ENCODE measurements at places on chromosomes 12 and 14.

DNA sequence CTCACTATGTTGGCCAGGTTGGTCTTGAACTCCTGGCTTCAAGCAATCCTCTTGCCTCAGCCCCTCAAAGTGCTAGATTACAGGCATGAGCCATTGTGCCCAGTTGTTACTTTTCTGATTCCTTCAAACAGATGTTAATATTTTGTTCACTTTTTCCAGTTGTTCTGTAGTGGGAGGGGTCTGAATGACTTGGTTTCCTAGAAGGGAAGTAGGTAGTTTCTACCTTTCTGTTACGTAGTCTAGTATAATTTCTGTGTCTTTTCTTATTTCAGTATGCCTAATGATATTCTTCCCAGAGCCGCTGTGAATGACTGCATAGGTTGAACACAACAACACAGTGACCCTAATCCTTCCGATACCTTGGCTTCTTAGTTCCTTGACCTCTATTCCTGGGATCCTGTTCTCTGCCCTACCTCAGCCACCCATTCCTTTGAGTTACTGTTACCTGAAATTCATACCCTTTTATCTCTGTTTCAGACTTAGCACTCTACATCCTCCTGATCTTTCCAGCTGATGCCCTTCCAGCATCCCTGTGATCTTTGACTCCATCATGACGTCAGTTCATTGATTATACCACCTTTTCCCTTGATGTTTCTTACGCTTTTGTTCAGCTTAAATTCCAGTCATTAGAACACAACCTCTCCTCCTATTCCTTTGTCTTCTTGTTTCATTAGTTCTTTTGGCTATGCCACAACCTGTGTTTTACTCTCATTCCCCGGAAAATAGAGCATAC is 33.3 kb downstream of the RCOR1 start:
- DNase-seq: no peak

DNA sequence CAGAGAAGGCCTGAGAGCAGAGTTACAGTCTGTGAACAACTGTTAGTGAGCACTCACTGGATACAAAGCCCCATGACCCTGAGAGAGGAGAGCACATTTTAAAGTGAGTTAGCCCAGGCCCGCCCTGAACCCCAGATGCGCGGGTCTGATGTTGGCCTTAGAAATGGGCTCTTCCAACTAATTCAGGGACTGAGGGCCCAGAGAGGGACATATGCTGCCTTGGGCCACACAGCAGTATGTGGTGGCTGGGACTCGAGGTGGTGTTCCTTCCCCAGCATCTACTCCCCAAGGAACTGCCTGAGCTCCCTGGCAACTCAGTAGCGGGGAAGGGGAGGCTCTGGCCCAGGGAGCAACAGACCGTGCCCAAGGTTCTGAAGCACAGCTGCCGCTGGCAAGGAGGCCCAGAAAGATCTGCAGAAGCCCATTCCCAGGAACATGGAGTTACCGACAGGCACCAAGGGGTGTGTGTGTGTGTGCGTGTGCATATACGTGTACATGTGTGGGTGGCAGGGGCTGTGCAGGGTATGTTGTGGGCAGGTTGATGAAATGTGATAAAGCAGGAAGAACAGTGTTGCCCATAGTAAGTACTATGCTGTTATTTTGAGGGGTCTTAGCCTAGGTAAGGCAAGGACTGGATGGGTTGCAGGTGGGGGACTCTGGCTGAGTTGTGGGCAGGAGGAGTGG is 40.5 kb downstream of the KRT80 start:
- no peak for DNase-seq

DNA sequence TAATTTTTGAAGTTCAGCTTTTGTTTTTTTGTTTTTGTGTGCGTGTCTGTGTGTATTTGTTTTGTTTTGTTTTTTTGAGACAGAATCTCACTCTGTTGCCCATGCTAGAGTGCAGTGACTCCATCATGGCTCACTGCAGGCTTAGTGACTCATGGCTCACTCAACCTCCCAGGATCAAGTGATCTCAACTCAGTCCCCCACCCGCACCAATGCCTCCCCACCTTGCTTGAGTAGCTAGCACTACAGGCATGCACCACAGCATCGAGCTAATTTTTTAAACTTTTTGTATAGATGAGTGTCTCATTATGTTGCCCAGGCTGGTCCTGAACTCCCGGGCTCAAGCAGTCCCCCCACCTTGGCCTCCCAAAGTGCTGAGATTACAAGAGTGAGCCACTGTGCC is 981.4 kb downstream of the BCL11B start:
- peak; percentile 21 for DNase-seq

DNA sequence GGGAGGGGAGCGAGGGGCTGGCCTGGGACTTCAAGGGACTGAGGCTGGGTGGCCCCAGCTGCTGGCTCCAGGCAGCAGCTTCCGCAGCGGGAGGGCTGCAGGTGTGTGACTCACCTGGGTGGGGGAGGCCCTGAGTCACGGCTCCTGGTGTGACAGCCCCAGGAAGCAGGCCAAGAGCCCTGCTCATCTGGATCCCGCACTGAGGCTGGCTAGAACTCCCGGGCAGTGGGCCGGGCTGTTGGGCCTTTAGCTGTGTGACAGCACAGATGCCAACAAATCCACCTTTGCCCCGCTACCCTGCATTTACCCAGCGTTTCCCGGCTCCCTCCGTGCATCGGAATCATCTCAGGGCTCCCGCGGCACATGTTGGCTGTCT is 180.0 kb upstream of the PRMT8 start:
- no peak for DNase-seq

DNA sequence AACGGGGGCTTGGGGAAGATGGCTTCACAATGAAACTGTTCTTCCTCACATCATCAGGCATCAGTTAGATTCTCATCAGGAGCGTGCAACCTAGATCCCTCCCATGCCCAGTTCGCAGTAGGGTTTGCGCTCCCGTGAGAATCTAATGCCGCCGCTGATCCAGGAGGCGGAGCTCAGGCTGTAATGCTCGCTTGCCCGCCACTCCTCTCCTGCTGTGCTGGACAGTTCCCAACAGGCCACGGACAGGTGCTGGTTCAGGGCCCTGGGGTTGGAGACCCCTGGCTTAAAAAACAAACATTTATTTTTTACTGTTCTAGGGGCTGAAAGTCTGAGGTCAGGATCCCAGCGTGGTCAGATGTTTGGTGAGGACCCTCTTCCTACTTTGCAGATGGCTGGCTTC is 180.5 kb downstream of the FBXL14 start:
- no peak for DNase-seq

- DNase-seq: no peak
These were observed 1.8 kb upstream of the ZNF839 start for GRCh38 chr14:102317564-102318248.

DNA sequence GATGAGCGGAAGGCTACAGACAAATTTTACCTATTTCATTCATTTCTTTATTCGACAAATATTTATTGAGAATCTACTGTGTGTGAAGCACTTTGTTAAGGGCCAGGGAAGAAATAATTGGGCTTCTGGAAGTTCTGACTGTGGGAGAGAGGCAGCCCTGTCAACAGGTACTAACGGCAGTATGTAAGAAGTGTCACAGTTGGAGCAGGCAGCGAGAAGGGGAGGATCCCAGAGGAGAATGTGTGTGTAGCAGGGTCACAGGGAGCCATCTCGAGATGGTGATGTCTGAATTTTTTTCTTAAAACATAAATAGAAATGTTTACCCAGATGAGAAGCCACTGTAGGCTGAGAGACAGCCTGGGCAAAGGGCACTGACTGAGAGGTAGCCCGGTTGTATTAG is 163.3 kb upstream of the SLC38A2 start:
- DNase-seq: no peak

- DNase-seq: no peak
These were observed 96.6 kb downstream of the APAF1 start for GRCh38 chr12:98741556-98742265.

GRCh38 chr12:34291001-34291400 is 268.7 kb downstream of the ALG10 start:
- DNase-seq: no peak

DNA sequence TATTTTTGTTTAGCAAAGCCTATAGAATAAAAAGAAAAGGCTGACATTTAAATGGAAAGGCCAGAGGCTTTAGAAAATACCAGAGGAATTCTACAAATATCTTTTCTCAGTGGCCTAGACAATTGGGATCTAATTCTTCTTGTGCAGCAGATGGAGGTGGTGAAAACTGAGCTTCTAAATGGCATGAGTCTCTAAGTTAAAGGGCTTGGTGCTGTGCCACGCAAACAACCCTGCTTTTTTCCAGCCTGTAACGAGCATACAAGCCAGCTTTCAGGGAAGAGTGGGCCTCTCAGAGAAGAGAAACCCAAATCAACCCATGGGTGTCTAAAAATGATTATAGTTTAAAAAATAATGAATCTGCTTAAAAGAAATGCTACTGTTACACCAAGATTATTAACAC is 237.9 kb upstream of the NAV3 start:
- DNase-seq: no peak

DNA sequence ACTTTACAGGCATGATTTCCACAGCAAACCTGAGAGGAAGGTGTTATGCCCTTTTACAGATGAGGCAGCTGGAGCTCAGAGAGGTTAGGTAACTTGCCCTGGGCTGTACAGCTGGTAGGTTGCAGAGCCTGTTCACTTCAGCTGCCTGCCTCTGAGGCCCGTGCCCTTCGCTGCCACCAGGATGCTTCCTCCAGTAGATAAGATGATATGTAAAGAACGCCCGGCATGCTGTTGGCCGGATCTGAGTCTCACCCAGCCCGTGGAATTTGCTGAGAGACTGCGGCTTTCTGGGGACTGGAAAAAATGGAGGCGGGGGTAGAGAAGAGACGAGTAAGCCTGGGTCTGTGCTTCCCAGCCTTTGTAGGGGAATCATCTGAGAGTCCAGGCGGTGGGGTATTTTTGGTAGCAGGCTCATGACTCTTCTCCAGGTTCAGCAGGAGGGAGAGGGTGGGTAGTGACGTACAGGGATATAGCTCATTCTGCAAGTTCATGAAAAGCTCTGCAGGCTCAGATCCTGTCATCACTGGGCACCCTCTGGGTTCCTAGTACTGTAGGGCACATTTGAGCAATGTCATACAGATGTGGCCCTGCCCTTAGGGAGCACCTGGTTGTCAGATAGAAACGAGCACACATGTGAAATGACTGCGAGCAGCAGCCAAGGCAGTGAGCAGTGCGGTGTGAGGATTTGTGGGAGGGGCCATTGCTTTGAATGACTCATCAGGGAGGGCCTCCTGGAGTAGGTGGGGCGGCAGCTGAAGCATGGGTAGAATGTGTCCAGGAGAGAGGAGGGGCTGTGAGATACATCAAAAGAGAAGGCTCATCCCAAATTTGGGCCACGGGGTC is 159.4 kb downstream of the TSPAN9 start:
- peak; percentile 64 for DNase-seq

GRCh38 chr12:75982169-75982564 is 49.4 kb downstream of the PHLDA1 start:
- no peak for DNase-seq

- peak; percentile 61 for DNase-seq
These were observed 259.3 kb downstream of the ADAMTS20 start for GRCh38 chr12:43292699-43293098.

GRCh38 chr14:20905676-20906075 is 14.5 kb downstream of the RNASE3 start:
- DNase-seq: no peak

- DNase-seq: peak; percentile 18
These were observed at the start of gene LRRC43 for GRCh38 chr12:122182887-122183587. Gene LRRC43 (plus strand): TSS chr12:122183123. CDS start chr12:122183145, 22 bp downstream.

- DNase-seq: no peak
These were observed 62.3 kb downstream of the SUSD6 start for GRCh38 chr14:69673578-69674305.

DNA sequence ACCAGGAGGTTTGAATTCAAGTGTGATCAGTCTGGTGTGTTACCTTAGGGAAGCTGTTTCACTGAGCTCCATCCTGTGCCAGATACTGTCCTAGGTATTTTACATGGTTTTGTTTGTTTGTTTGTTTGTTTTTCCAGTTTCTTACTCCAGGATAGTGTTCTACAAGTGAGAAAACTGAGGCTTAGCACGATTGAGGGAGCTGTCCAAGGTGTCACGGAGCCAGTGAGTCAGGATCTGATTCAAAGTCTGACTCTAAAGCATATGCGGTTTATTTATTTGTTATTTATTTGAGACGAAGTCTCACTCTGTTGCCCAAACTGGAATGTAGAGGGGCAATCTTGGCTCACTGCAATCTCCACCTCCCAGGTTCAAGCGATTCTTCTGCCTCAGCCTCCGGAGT is 79.7 kb upstream of the GNG2 start:
- no peak for DNase-seq

DNA sequence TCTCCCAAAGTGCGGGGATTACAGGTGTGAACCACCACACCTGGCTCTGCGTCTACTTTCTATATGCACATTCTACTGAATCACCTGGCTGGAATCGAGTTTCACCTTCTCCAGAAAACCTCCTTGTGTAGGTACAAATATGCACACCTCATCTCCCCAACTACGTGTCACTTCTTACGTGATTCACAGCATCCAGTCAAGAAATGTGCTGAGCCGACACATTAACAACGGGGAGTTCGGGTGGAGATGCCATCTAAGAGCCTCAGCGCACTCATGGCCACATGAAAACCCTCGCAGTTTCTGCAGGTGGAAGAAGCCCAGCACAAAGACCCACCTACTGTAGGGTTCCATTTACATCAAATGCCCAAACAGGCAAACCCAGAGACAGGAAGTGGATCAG is 29.3 kb downstream of the P2RX2 start:
- no peak for DNase-seq

DNA sequence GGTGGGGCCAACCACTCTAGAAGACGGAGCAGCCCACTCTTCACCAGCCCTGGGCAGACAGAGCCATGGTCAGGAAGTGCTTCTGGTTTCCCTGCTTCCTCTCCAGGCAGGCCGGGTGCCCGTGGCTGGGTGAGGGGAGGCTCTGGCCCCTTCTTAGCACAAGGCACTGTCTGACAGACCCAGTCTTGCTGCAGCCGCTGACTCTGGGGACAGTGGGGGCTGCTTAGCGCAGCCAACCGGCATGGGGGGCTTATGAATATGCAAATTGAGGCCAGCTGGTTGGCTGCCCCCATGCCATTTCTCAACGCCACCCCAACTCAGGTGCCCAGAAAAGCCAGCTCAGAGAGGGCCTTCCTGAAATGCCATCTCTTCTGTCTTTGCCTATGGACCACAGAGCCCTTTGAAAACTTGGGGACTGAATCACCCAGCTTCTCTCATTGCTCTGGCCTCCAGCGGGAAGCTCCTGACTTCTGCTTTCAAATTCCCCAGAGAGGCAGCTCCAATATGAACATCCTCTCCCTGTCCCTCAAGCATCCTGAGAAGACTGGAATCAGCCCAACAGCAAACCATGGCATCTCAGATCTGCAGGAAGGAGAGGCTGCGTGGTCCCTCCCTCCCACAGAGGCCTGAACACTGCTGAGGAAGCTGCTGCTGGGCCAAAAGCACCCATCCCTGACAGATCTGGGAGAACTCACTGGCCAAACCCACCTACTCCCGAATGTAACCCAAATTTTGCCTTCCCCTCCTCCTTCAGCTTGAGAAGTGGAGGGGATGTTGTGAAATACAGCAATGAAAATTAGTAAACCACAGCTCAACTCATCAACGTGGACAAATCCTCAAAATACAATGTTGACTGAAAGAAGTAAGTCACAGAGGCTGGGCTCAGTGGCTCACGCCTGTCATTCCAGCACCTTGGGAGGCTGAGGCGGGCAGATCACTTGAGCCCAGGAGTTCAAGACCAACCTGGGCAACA is at the start of gene PROX2:
Gene PROX2, minus strand, starts transcription at position 205 of the 973 bp plus-strand sequence. CDS start 12,311 bp downstream, outside the sequence.
- DNase-seq: peak; percentile 81

- DNase-seq: peak; percentile 27
These were observed 8.8 kb upstream of the CHGA start for GRCh38 chr14:92914087-92914656.

GRCh38 chr14:85579942-85580341 is 50.0 kb downstream of the FLRT2 start:
- peak; percentile 62 for DNase-seq

GRCh38 chr12:76768576-76768975 is 4.7 kb downstream of the ZDHHC17 start:
- DNase-seq: no peak
